Central memory CD8-positive, alpha-beta T cell (primary cell): ENCODE measurements at places on chromosomes 2 and 18.

GRCh38 chr2:217166241-217166850 is 306.5 kb upstream of the TNP1 start:
- DNase-seq: no peak

DNA sequence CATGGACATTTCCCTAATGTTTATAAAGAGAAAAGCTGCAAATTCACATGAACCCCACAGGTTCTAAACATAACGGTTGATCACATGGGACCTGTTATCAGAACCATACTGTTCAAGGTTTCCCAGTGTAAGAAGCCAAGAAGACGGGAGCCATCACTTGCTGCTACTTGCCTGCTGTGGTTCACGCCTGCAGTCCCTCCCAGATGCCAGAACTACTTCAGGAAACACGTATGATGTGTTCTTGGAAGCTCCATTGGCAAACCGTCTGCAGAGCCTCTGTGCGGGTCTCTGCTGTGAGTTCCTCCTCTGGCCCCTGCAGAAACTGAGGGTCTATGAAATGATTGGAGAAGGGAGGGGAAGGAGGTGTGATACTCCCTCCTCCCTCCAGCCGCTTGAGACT is 75.2 kb downstream of the CABLES1 start:
- DNase-seq: no peak

GRCh38 chr2:43707255-43708015 is 31.2 kb upstream of the C1GALT1C1L start:
- DNase-seq: no peak

- no peak for DNase-seq
Observed at GRCh38 chr18:75773618-75774017, 346.1 kb upstream of the SMIM21 start.

DNA sequence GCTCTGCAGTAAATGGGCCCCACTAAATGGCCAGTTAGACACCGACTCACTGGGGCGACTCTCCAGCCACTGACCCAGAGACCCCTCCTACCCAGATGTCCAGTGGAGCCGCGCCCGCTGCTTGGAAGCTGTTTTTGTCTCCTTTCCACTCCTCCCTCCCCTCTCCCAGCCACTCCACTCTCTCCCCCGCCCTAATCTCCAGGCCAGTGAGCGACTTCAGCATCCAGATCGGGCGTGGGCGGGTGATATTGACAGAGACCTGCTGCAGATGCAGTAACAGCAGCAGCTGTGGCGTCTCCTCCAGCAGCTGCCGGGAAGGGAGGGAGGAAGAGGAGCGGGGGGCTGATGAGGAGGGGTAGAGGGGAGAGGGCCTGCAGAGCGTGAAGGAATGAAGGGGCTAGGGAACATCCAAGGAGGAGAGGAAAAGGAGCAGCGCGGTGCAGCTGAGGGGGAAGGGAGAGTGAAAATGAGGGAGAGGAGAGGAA is at the start of gene SCN7A:
Gene SCN7A, minus strand, starts transcription at position 110 of the 485 bp plus-strand sequence. CDS start 16,553 bp downstream, outside the sequence.
- DNase-seq: no peak

DNA sequence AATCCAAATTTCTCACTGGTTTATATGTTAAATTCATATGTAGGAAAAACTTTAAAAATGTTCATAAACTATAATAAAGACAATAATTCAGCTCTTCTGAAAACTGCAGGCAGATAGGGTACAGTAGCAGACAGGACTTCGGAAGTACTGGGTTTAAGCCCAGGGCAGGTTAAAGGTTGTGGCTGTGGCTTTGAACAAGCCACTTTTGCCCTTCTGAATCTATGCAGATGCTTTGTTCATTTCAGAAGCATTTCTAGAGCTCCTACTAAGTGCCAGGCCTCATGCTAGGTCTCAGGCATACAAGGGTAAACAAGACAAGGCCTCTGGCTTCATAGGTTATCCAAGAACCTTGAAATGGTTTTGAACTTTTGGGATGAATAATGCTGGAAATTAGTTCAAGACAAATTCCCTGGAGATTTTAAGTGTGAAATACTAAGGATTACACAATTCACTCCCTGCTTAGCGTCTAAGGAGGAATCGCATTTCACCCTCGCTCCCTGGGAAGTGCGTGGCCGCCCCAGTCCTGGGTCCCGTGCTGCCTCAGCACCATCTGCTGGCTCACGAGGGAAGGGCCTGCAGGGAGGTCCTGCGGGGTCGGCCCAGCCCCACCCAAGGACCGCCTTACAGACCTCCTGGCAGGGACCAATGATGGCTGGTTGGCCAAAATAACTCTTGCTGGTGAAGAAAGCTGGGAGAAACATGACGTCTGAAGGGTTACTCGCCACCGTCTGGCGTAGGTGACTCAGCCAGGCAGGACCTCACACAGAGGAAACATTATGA is 67.7 kb upstream of the L3MBTL4 start:
- DNase-seq: no peak

- no peak for DNase-seq
Observed at GRCh38 chr18:74540652-74541421, 6.5 kb downstream of the CNDP1 start.

DNA sequence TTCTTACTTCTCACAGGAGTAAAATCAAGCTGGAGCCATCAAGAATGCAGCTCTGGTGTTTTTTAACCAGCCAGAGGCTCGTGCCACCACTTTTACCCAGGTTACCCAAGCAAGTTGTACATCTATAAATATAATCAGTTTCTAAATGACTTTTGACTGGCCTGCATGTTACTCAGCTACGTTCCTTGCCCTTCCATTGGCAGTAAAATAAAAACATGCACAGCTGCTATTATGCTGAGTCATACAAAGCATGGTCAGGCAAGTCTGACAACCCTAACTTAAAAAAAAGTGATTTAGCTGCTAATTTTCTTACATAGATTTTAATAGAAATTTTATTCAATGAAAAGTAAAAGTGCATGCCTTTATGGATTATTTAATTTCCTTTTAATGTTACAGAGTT is 111.7 kb upstream of the CSRNP3 start:
- DNase-seq: no peak
